Breast epithelium (tissue), 4 donors: ENCODE measurements at places on chromosomes 12 and 14. TPM values are rescaled to one million over a fixed set of nuclear protein-coding genes. Genes with fewer than 3 reads are reported as not detected.
A peak's percentile ranks its signal among the peaks of the same experiment; 100 is the strongest.

GRCh38 chr12:19201661-19202060, 72.1 kb downstream of the PLEKHA5 start:
- no peak for DNase-seq
- no peak overlapping the region for H3K27ac ChIP-seq
- no peak overlapping the region for H3K4me3 ChIP-seq
- no peaks in the 10 kb centered on the region for H3K4me1 ChIP-seq
- H3K27me3 ChIP-seq: no peaks in the 10 kb centered on the region
- no peaks in the 10 kb centered on the region for H3K36me3 ChIP-seq

DNA sequence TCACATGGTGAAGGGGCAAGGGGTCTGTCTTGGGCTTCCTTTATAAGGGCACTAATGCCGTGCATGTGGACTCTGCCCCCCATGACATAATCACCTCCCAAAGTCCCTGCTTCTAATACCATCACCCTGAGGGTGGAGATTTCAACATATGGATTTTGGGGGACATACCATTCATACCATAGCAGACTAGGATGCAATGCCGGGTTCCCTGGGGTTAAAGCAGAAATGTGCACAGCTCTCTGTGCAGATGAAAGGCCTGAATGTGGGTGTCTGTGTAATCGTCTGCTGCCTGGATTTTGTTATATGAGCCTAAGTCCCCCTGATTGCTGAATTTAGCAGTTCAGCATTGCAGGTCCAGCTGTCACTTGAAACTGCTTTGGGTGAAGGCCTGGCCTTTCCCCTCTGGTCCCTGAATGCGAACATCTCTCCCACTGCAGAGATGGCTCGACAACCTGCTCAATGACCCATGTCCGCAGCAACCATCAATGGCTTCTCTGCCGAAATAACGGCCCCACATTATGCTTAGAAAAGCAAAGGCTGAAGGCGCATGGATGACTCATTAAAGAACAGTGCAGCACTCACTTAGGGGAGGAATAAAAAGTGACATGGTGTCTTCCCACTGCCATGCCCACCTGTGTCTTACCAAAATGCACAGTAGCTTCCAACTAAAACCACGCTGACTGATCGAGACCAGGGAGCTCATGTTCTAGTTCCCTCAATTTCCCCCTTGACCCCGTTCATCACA, 286.3 kb downstream of the DPF3 start:
- H3K4me1 ChIP-seq: no peaks in the 10 kb centered on the region
- no peaks in the 10 kb centered on the region for H3K27me3 ChIP-seq
- no peak for DNase-seq

GRCh38 chr12:81077686-81078441, at the start of gene ACSS3:
ACSS3 (plus strand) TSS chr12:81078079; CDS start chr12:81078121, 42 bp downstream.
- H3K4me3 ChIP-seq: peak within 1 kb of the TSS; percentile 72
- H3K27ac ChIP-seq: peak within 1 kb of the TSS; percentile 72

GRCh38 chr12:89517720-89518119, 6.9 kb downstream of the GALNT4 start:
- no peaks in the 10 kb centered on the region for H3K36me3 ChIP-seq
- no peaks in the 10 kb centered on the region for H3K27me3 ChIP-seq

DNA sequence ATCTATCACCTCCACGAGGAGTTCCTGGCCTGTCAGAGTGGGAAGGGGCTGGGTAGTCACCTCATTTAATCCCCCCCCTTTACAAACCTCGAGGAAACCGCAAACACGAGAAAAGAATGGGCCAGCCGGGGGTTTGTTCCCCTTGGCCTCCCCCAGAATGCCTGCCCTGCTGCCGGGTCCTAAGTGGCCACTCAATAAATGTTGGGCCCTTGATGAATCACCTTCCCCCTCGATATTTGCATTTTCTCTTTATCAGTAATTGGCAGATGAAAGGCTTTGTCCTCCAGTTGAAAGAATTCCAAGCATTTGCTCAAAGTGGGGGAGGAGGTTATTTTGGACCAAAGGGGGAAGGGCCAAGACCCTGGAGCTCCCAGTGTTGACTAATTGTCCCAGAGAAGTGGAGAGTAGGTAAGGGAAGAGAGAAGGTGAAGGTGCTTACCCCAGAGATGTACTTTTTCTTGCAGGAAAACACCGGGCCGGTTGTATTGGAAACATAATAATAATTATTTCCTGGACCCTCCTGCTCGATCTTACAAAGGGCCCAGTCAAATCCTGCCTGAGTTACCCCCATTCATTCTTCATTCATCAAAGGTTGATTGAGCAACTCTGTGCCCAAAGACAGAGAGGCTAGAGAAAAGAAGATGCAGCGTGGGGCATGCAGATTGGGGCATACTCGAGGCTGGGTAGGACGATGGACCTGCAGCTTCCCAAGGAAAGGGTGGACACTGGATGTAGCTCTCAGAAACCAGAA, 1.9 kb upstream of the KDM2B start:
- no peaks in the 10 kb centered on the region for H3K4me1 ChIP-seq
- no peaks in the 10 kb centered on the region for H3K36me3 ChIP-seq
- H3K27ac ChIP-seq: peak overlapping the region; percentile 61
- H3K27me3 ChIP-seq: no peaks in the 10 kb centered on the region

DNA sequence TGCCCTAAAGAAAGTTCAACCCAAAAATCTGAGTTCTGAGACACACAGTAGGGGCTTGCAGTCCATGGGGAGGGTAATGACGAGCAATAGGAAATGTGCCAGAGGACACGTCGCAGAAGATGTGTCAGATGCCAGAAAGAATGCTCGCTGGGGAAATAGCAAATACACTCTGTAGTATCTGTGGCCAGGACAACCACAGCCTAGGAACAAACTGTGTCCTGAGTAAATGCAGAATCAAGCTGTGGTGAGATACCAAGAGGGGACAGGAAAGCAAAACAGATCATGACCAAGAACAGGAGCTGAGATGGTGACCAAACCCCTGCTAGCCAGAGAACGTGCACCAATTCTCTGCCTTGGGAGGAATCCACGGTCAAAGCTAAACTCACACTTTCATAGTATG, 9.1 kb downstream of the CRACR2A start:
- peak overlapping the region; percentile 80 for H3K27ac ChIP-seq
- DNase-seq: peak; percentile 35
- no peaks in the 10 kb centered on the region for H3K27me3 ChIP-seq
- no peak overlapping the region for H3K4me3 ChIP-seq
- no peaks in the 10 kb centered on the region for H3K36me3 ChIP-seq
- H3K4me1 ChIP-seq: no peaks in the 10 kb centered on the region

- no peaks in the 10 kb centered on the region for H3K27me3 ChIP-seq
- no peaks in the 10 kb centered on the region for H3K36me3 ChIP-seq
These were observed 23.1 kb upstream of the RNASE12 start for GRCh38 chr14:20614038-20614840.

DNA sequence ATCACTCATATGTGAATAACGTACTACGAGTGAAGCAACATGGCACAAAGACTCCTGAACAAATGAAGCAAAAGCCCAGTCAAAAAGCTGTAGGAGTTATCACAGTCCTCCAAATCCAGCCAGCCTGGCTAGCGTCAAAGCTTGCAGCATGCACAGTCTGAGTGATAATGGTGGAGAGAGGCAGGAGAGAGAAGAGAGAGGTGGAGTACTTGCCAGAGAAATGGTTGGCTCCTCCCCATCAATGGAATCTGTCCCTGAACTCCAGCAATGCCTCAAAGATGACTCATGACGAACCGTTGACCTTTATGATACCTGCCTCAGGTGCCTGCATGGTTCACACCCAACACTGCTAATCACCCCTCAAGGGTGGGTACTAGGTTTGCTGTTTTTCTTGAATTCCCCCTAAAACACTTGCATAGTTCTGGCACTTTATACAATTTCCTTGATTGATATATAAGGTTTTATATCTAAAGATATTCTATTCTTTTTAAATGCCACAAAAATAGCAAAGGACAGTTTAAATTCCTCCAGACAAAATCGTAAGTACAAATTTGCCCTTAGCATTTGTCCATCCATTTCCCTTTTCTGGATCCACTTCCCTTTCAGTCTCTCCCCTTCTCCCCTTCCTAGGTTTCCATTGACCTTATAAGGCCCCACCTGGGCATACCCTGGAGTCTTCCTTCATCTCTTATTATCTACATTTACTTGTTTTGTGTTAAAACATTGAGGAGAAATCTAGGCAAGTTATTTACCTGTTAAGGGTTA, 10.2 kb downstream of the ARHGDIB start:
- H3K27me3 ChIP-seq: no peaks in the 10 kb centered on the region
- H3K36me3 ChIP-seq: no peaks in the 10 kb centered on the region
- no peak for DNase-seq

- H3K27me3 ChIP-seq: no peaks in the 10 kb centered on the region
- H3K36me3 ChIP-seq: no peaks in the 10 kb centered on the region
- no peak for DNase-seq
- H3K27ac ChIP-seq: peak overlapping the region; percentile 1
- H3K4me1 ChIP-seq: peaks cover 4% of the 10 kb centered on the region
- no peak overlapping the region for H3K4me3 ChIP-seq
These were observed 28.2 kb downstream of the LTBP2 start for GRCh38 chr14:74583689-74584434.

DNA sequence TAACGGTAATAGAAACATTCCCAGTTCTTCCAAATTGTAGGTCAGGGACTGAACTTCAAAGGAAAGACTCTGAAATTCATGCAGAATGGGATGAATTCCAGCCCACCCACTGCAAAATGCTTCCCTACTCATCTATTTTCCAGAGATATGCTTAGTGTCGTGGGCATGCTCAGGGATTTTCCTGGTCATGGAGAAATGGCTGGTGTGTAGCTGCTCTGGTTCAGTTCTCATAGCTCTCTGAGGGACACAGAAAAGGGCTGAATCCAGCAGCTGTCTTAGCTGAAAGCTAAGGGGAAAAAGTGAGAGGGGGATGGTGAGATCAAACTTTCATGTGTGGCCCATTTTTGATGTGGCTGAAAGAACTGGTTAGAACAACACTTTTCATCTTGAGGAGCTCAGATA, 72.9 kb upstream of the KRAS start:
- H3K4me3 ChIP-seq: no peak overlapping the region
- no peaks in the 10 kb centered on the region for H3K27me3 ChIP-seq

DNA sequence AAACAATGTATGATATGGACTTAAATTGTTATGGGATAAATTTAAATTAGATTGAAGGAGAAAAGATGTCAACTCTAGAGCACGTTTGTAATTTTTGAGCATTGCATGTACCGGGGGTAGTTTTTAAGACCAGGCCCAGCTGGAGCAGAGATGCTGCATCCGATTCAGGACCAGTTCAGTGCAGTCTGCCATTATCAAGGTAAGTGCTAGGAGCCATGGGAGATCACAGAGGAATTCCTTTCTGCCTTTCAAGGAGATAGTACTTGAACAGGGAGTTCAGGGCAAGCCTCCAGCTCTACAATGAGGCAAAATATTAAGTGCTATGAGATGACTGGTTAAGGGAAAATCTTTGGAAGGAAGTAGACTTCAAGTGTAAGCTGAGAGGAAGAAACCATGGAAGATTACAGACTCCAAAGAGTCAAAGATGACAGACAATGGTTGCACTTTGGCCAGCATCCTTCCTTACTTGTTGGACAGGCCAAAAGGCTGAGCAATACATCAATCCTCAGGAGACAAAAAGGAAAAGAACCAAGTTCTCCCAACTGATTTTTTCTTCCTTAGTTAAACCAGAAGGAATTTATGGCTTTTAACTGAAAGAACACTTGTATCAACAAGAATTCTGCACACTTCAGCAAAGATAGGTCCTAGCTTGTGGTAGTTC, 113.2 kb upstream of the HIF1A start:
- H3K36me3 ChIP-seq: no peaks in the 10 kb centered on the region
- H3K27ac ChIP-seq: no peak overlapping the region
- no peak for DNase-seq
- no peaks in the 10 kb centered on the region for H3K27me3 ChIP-seq
- no peaks in the 10 kb centered on the region for H3K4me1 ChIP-seq

DNA sequence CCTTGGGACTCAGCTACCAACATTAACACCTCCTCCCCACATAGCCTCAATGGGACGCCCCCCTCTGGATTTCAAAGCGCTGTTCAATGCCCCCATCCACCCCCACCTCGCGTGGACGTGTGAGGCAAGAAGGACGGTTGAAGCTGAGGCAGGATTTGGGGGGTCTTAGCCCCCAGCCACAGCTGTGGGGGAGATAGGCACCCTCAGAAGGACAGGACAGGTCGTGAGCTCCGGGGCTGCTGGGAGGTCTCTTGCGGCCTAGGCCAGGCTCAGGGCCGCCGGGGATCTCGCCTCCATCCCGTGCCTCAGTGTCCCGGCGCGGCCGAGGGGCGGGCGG, 8.3 kb upstream of the SP7 start:
- no peaks in the 10 kb centered on the region for H3K27me3 ChIP-seq
- H3K4me3 ChIP-seq: peak overlapping the region; percentile 72
- no peaks in the 10 kb centered on the region for H3K4me1 ChIP-seq
- no peak for DNase-seq

- no peaks in the 10 kb centered on the region for H3K27me3 ChIP-seq
- no peak overlapping the region for H3K27ac ChIP-seq
- H3K4me1 ChIP-seq: no peaks in the 10 kb centered on the region
- no peak overlapping the region for H3K4me3 ChIP-seq
- no peak for DNase-seq
- H3K36me3 ChIP-seq: no peaks in the 10 kb centered on the region
These were observed 11.2 kb downstream of the LGMN start for GRCh38 chr14:92737206-92737605.

GRCh38 chr12:94157181-94157580, 8.8 kb downstream of the PLXNC1 start:
- no peaks in the 10 kb centered on the region for H3K4me1 ChIP-seq
- no peak overlapping the region for H3K27ac ChIP-seq
- no peak overlapping the region for H3K4me3 ChIP-seq
- H3K27me3 ChIP-seq: no peaks in the 10 kb centered on the region

GRCh38 chr12:123952037-123952436, 20.6 kb downstream of the CCDC92 start:
- no peaks in the 10 kb centered on the region for H3K4me1 ChIP-seq
- DNase-seq: no peak

DNA sequence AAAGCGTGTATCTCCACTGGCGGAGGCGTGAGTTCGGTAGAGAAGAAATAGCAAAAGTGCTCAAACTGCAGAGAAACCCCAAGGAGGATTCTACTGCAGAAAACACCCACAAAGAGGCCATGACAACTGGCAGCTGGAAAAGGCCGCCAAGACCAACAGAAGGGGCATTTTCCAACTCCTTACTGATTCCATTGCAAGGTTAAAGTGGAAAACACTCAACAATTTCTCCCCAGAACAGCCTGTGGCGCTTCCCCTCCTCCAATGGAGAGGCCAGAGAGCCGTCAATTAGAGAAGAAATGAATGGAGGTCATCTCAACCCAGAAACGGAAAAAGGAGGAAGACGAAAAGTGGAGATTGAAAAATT, 618 bp upstream of the ANKRD52 start:
- no peaks in the 10 kb centered on the region for H3K27me3 ChIP-seq
- H3K4me1 ChIP-seq: peaks cover 12% of the 10 kb centered on the region
- no peak for DNase-seq
- H3K27ac ChIP-seq: peak overlapping the region; percentile 83

- H3K27me3 ChIP-seq: no peaks in the 10 kb centered on the region
- H3K36me3 ChIP-seq: no peaks in the 10 kb centered on the region
- no peaks in the 10 kb centered on the region for H3K4me1 ChIP-seq
- no peak for DNase-seq
These were observed 1.7 kb upstream of the VASH1 start for GRCh38 chr14:76759589-76759988.

GRCh38 chr12:116323406-116324386, 46.2 kb upstream of the MED13L start:
- no peak overlapping the region for H3K27ac ChIP-seq
- H3K4me3 ChIP-seq: no peak overlapping the region
- no peaks in the 10 kb centered on the region for H3K27me3 ChIP-seq
- DNase-seq: no peak
- H3K36me3 ChIP-seq: no peaks in the 10 kb centered on the region

The ASPG gene
- total RNA-seq: 0.33 TPM

The ZBTB42 gene
- total RNA-seq: 9.2 TPM

The GUCY2C gene
- not detected for total RNA-seq

The PTGR2 gene
- 12.3 TPM for total RNA-seq

The PPFIA2 gene
- 3.8 TPM for total RNA-seq

The GDF3 gene
- total RNA-seq: not detected

The MIPOL1 gene
- 36.1 TPM for total RNA-seq

The TROAP gene
- 1.8 TPM for total RNA-seq

The SMIM41 gene
- total RNA-seq: not detected
